ENCODE measurements at places on chromosomes 13 and 19. TPM values are rescaled to one million over a fixed set of nuclear protein-coding genes. Genes with fewer than 3 reads are reported as not detected.

DNA sequence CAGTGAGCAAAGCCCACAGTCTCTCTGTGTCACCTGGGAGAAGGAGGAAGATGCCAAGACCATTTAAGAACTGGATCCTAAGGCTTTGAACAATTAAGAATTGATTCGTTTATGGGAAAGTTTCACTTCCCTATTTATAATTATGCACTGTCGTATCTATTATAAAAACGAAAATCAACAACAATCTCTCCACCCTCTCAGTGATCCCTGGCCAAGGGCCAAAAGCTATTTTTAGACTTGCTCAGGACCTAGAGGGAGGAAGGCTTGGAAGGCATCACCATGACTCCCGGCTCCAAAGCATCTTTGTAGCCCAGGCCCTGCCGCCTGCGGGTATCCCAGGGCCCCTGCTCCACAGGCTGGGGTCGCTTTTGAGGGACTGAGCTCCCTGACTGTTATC lies 1.3 kb downstream of the RHPN2 start:
- no peak for DNase-seq

DNA sequence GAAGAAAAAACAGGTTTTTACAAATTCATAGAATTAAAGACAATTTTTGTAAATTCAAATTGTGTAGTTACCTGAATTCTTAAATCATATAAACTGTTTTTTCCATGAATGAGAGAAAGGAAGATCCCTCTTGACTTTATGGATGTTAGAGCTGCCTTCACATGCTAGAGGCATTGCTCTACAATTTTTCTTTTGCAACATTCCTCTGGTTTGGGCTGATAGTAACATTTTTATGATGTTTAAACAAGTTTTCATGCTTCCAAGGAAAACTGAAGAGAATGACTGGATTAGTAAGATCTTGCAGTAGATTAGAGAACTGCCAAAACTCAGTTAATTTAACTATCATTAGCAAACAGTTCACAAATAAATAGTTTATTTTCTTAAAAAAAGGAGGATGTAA lies 250.6 kb downstream of the GPC6 start:
- DNase-seq, result no peak

DNA sequence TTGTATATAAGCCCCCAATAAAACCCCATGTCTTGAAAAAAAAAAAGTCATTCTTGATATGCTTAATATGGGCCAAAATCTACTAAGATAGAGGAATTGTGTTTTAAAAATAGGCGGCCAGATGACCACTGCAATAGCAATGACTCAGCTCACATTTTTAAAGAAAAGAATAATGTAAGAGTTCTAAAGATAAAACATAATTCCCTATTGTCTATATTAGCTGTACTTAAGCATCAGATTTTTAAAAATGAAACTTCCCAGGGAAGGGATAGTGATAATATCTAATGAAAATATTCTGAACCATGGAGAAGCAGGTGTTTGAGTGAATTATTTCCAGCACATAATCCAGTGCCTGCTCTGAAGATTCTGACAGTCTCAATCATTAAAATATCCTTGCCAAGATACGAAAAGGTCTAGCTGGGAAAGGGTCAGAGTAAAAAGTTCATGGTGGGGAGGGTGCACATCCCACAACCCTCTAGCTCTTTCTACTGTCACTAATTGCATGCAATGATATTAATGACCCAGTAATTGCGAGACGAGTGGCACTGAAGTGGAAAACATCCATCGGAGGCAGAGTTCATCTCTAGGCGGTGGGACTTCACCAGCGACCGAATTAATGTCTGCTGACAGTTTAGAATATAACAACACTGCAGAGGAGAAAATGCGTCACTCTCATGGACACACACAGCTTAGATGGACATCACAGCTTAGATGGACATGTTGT lies 31.6 kb downstream of the EFNB2 start:
- DNase-seq, result no peak

DNA sequence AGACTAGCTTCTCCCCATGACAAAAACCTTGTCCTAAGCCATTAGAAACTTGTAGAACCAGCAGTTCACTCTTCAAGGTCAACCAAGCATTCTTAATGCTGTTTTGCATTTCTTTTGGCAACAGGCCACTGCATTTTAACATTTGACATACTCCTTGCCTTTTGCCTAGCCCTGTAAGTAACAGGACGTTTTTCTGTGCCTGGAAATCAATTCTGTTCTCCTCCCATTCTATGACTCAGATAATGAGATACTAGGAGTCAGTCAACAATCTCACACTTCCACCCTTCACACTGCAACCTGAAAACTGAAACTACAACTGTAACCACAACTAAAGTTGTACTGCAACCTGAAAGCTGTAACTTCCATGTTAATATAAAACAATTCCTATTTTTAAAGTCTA lies 268.7 kb downstream of the MZT1 start:
- DNase-seq, result no peak

DNA sequence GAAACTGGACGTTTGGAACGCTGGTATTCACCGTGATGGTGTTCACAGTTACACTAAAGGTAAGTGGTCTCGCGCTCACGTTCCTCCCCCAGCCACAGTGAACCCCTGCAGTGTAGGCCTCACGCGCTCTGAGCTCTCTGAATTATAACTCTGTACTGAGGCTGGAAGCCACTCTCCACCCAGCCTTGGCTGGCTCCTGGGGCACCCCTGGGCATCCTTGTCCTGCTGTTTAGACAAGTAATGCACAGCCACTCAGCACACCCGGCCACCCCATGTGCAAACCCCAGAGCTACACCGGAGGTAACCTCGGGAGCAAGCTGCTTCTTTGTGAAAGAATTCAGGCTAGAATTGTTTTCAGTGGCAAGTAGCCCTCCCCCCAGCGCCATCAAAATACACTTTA lies 97.3 kb upstream of the MCF2L start:
- DNase-seq, result no peak

DNA sequence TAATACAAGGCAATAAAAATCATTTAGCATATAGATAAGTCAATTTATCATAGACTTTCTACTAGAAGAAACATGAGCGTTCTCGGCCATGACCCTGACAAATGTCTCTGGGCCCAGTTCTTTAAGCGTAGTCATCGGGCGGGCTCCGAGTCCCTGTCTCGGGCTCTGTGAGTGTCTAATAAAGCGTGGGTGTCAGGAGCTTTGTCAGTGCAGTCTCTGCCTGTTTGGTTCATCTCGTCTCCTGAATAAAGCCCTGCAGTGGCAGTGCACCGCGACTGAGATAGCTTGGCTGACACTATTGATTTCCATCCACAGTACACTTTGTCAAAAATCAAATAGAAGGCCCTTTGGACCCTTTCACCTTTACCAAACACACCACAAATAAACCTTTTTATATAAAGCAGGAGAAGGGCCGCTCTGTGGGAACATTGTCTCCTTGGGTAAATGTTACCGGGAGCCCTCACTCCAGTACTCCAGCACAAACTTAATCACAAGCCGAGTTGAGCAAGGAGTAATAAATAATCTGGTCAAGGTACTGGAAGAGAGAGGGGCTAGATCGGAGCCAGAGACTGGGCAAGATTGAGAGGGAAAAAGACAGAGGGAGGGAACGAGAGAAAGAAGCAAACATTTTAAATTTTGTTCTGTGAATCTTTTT lies 368.2 kb upstream of the TSHZ3 start:
- no peak for DNase-seq

The CPB2 gene
- total RNA-seq, result not detected

The SIGLECL1 gene
- total RNA-seq, result not detected

The ZNF763 gene
- total RNA-seq, result 14.5 TPM

The HAUS5 gene
- total RNA-seq, result 13.0 TPM

The AP1M2 gene
- 49.9 TPM for total RNA-seq

Data from breast epithelium (tissue), 4 donors.